ENCODE measurements at places on chromosomes 11 and 22. TPM values are rescaled to one million over a fixed set of nuclear protein-coding genes. Genes with fewer than 3 reads are reported as not detected.

GRCh38 chr11:17601256-17601671, 54.2 kb downstream of the OTOG start:
- no peaks in the 10 kb centered on the region for H3K27me3 ChIP-seq
- H3K27ac ChIP-seq, result no peak overlapping the region
- no peaks in the 10 kb centered on the region for H3K4me1 ChIP-seq
- H3K4me3 ChIP-seq, result no peak overlapping the region

LAYN gene
- total RNA-seq, result 1.4 TPM

DNA sequence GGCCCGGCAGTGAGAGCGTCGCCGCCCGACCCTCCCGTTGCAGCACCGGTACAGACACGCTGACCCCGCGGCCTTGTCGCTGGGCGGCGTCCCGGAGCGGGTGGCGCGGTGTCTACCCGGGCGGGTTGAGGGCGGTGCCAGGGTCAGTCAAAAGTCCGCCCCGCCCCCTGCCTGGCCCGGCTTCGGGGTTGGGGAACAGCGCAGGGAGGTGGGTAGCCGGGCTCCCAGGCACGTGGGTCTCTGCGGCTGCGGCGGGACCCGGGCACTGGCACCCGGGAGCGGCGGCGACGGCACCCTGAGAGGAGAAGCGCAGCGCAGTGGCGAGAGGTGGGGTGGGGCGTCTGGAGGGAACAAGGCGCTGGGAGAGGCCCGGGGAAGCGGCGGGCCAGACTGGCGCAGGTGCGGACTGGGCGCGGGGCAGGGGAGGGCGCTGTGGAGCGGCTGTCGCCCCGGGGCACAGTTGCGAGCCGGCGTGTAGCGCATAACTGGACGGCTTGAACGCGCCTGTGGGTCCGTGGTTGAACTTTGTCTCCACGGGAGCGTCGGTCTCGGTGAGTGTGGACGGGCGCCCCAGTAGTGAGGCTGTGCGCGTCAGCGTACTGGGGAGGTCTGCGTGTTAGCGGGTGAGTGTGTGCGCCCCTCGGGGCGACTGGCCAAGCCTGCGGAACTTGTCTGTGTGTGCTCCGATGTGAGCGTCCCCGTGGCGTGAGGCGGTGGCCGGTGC, at the start of gene P2RY2:
TSS of gene P2RY2 (plus strand) at position 176 of the 724 bp plus-strand sequence. CDS start 15,879 bp downstream, outside the sequence.
- H3K36me3 ChIP-seq, result no peaks in the 10 kb centered on the region
- H3K4me3 ChIP-seq, result no peak within 1 kb of the TSS
- H3K27me3 ChIP-seq, result no peaks in the 10 kb centered on the region
- H3K27ac ChIP-seq, result no peak within 1 kb of the TSS
- H3K4me1 ChIP-seq, result no peaks in the 10 kb centered on the region

PAMR1 gene
- total RNA-seq, result not detected

GRCh38 chr22:49936018-49936972, 17.9 kb downstream of the CRELD2 start:
- DNase-seq, result peak; percentile 84
- H3K36me3 ChIP-seq, result no peaks in the 10 kb centered on the region
- H3K27me3 ChIP-seq, result no peaks in the 10 kb centered on the region
- H3K4me1 ChIP-seq, result peaks cover 20% of the 10 kb centered on the region
- peak overlapping the region; percentile 57 for H3K27ac ChIP-seq
- H3K4me3 ChIP-seq, result peak overlapping the region; percentile 32

- peaks cover 61% of the 10 kb centered on the region for H3K4me1 ChIP-seq
- DNase-seq, result peak; percentile 86
- peak overlapping the region; percentile 78 for H3K27ac ChIP-seq
- H3K4me3 ChIP-seq, result peak overlapping the region; percentile 55
- H3K36me3 ChIP-seq, result no peaks in the 10 kb centered on the region
- H3K27me3 ChIP-seq, result no peaks in the 10 kb centered on the region
Observed at GRCh38 chr11:326842-327580, 6.4 kb upstream of the IFITM3 start.

ZP1 gene
- total RNA-seq, result not detected

CEND1 gene
- total RNA-seq, result 2.1 TPM

- no peak overlapping the region for H3K4me3 ChIP-seq
- no peaks in the 10 kb centered on the region for H3K27me3 ChIP-seq
- no peak for DNase-seq
- no peaks in the 10 kb centered on the region for H3K4me1 ChIP-seq
- H3K27ac ChIP-seq, result no peak overlapping the region
Observed at GRCh38 chr11:19027829-19028595, 32.5 kb downstream of the MRGPRX2 start.

TTLL8 gene
- not detected for total RNA-seq

HBG1 gene
- total RNA-seq, result not detected

DNA sequence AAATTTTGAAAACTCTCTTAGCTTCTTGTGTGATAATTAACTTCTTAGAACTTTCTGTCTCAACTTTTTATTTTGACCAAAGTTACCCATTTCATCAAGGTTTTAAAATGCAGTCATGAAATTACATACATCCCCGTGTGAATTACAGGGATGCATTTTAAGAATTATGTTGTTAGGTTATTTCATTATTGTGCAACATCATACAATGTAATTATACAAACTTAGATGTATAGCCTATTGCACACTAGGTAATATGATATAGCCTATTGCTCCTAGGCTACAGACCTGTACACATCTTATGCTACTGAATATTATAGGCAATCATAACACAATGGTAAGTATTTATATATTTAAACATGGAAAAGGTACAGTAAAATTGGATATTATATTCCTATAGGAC, 228.1 kb upstream of the C11orf87 start:
- H3K4me1 ChIP-seq, result no peaks in the 10 kb centered on the region
- H3K27ac ChIP-seq, result no peak overlapping the region
- no peaks in the 10 kb centered on the region for H3K36me3 ChIP-seq

GRCh38 chr11:17730137-17730536, 4.4 kb upstream of the KCNC1 start:
- no peak for DNase-seq
- no peak overlapping the region for H3K4me3 ChIP-seq
- peaks cover 14% of the 10 kb centered on the region for H3K27me3 ChIP-seq
- no peaks in the 10 kb centered on the region for H3K4me1 ChIP-seq
- H3K36me3 ChIP-seq, result no peaks in the 10 kb centered on the region

GGTLC3 gene
- total RNA-seq, result not detected

DNA sequence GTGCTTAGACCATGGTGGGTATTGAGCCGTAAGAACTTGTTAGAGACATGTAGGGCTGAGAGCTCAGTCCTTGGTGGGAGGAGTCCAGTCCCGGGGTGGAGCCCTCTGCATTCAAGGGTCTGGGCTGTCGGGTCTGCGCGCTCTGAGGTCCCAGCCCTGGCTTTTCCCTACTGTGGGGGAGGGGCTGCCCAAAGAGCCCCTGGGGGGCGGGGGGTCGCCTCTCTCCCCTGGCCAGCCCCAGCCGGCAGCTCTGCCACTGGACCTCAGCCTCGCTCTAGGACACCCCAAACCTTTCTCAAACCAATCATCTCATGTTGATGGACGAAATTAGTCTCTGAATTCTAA, 1006.4 kb downstream of the BRD1 start:
- no peaks in the 10 kb centered on the region for H3K27me3 ChIP-seq
- no peaks in the 10 kb centered on the region for H3K36me3 ChIP-seq

DNA sequence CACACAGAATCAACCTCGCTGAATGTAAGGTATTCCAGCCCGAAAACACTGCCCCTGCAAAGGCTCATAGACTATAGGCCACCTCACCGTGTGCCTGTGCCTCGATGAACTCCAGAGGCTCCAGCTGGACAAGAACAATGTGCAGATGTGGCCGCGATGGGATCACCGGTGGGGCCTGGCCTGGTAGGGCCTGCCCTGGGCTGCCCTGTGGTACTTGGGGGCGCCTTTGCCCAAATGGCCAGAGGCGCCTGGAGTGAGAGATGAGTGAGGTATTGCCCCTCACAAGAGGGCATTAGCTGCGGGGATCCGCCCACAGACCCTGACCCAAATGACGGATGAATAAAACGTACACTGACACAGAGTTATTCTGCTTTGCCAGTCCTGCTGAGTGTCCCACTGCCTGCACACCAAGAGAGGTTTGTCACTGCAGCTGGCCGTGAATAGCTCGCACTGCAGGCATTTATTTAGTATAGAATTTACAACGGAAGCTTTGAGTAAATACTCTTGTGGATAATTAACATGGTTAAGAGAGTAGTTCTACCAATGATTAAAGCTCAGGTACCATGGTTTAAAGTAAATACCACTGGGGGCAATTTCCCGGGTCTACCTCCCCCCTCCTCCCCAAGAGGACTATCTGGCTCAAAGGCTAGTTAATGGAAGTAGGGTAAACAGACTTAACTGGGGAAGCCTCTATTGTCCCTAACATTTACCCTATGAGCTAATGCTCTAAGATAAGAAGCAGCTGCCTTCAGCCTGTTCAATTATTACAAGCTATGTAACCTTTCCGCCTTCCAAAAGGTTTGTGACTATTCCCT, 101.1 kb upstream of the IGLL5 start:
- H3K27me3 ChIP-seq, result no peaks in the 10 kb centered on the region
- no peaks in the 10 kb centered on the region for H3K36me3 ChIP-seq
- peak overlapping the region; percentile 27 for H3K27ac ChIP-seq
- H3K4me1 ChIP-seq, result peaks cover 43% of the 10 kb centered on the region
- no peak for DNase-seq

DNA sequence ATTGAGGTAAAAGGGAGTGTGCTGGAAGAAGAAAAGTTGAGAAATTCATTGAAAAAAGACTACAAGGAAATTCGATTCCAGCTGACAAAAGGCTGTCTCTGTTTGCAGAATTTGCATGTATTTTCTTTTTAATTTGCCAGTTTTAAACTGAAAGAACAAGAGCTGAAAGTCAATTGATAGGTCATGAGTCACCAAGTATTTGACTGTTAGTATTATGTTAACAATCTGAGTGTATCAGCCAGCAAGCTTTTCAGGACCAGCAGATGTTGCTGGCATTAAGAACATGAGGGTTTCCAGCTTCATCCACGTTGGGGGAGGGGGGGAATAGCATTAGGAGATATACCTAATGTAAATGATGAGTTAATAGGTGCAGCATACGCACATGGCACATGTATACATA, 726.7 kb downstream of the METTL15 start:
- no peak overlapping the region for H3K27ac ChIP-seq
- H3K4me1 ChIP-seq, result no peaks in the 10 kb centered on the region
- no peaks in the 10 kb centered on the region for H3K36me3 ChIP-seq

DNA sequence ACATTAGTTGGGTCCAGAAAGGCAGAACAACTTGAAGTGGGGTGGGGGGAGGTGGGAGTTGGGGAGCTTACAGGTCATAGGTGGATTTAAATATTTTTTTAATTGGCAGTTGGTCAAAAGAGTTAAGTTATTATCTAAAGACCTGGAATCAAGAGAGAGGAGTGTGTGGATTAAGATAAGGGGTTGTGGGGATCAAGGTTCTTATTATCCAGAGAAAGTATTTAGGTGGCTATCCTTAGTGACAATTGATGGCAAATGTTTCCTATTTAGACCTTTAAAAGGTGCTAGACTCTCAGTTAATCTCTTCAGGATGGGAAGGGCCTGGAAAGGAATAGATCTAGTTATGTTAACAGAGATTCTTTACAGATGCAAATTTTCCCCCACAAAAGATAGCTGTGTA, 120.7 kb upstream of the OR9Q1 start:
- H3K27me3 ChIP-seq, result no peaks in the 10 kb centered on the region
- no peaks in the 10 kb centered on the region for H3K36me3 ChIP-seq
- no peaks in the 10 kb centered on the region for H3K4me1 ChIP-seq
- no peak for DNase-seq

DNA sequence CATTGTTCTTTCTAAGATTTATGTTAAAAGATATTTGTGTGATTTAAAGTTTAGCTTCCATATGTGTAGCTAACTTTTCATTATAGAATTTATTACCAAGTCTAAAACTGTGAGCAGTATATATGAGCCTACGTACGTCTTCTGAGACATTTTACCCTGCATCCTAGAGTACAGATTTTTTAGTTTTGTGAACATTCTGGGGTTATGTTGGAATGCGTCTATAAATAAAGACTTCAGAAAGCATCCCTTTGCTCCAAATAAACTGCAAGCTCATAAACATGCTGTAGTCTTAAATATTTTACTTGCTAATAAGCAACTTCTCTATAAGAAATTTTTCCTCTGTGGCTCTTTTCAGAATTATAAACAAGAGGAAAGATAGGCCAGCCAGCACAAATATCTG, 236.5 kb downstream of the DDX10 start:
- H3K27me3 ChIP-seq, result no peaks in the 10 kb centered on the region
- no peaks in the 10 kb centered on the region for H3K36me3 ChIP-seq
- no peak overlapping the region for H3K4me3 ChIP-seq
- no peak overlapping the region for H3K27ac ChIP-seq
- no peak for DNase-seq

OR8J1 gene
- total RNA-seq, result not detected

OR51E1 gene
- not detected for total RNA-seq

DNA sequence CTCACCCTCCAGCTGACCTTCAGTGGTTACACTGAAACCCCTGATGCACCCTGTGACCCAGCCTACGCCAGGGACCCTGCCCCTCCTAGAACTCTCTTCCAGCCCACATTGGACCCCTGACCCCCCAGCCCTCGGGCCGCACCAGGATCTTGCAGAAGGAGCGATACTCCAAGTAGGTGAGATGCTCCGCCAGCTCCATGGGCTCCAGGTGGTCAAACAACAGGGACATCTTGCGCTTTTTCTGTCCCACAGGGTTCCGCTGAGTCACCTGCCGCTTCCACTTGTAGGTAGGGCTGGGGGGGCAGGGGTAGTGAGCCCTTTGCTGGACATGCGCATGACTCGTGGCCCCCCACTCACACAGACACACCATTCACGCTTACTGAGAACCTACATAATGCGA, 4.1 kb downstream of the RASGRP2 start:
- no peak overlapping the region for H3K27ac ChIP-seq
- no peak overlapping the region for H3K4me3 ChIP-seq
- peaks cover 38% of the 10 kb centered on the region for H3K36me3 ChIP-seq
- DNase-seq, result no peak
- peaks cover 18% of the 10 kb centered on the region for H3K4me1 ChIP-seq
- no peaks in the 10 kb centered on the region for H3K27me3 ChIP-seq

OR51V1 gene
- total RNA-seq, result not detected

- H3K4me1 ChIP-seq, result no peaks in the 10 kb centered on the region
- no peak overlapping the region for H3K4me3 ChIP-seq
- H3K36me3 ChIP-seq, result no peaks in the 10 kb centered on the region
Observed at GRCh38 chr11:110366291-110366690, 63.5 kb upstream of the FDX1 start.

DNA sequence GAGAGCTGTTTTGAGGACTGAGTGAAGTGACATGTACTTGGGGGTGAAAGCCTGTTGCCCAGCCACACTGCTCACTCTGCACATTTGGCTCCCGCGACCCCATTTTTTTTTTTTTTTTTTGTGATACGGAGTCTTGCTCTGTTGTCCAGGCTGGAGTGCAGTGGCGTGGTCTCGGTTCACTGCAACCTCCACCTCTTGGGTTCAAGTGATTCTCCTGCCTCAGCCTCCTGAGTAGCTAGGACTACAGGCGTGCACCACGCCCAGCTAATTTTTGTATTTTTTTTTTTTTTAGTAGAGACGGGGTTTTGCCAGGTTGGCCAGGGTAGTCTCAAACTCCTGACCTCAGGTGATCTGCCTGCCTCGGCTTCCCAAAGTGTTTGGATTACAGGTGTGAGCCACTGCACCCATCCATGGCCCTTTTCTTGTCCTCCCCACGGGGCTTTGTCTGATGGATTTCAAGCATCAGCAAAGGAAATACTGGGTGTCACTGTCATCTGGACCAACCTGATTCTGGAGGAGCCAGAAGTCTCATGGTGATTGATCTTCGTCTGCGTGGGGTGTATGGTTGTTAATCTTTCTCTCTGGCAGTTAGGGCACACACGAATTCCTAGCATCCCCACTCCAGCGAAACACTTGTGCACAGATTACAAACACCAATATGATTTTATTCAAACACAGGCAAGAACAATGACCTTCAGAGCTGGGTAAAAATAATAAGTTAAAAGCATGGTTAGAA, 3.4 kb upstream of the UCP3 start:
- no peaks in the 10 kb centered on the region for H3K27me3 ChIP-seq
- H3K27ac ChIP-seq, result peak overlapping the region; percentile 54
- H3K36me3 ChIP-seq, result no peaks in the 10 kb centered on the region
- peaks cover 90% of the 10 kb centered on the region for H3K4me1 ChIP-seq
- peak overlapping the region; percentile 38 for H3K4me3 ChIP-seq
